ENCODE measurements at places on chromosomes 3 and 15. TPM values are rescaled to one million over a fixed set of nuclear protein-coding genes. Genes with fewer than 3 reads are reported as not detected.
A peak's percentile ranks its signal among the peaks of the same experiment; 100 is the strongest.

Gene FGF7
- total RNA-seq, result 3.8 TPM

Gene DNAH1
- total RNA-seq, result 3.8 TPM

Gene ZKSCAN7
- 7.2 TPM for total RNA-seq

Gene KBTBD8
- total RNA-seq, result 0.84 TPM

Gene SHISA5
- total RNA-seq, result 110 TPM

Gene RARRES1
- total RNA-seq, result 34.2 TPM

Gene PROS1
- 24.7 TPM for total RNA-seq

DNA sequence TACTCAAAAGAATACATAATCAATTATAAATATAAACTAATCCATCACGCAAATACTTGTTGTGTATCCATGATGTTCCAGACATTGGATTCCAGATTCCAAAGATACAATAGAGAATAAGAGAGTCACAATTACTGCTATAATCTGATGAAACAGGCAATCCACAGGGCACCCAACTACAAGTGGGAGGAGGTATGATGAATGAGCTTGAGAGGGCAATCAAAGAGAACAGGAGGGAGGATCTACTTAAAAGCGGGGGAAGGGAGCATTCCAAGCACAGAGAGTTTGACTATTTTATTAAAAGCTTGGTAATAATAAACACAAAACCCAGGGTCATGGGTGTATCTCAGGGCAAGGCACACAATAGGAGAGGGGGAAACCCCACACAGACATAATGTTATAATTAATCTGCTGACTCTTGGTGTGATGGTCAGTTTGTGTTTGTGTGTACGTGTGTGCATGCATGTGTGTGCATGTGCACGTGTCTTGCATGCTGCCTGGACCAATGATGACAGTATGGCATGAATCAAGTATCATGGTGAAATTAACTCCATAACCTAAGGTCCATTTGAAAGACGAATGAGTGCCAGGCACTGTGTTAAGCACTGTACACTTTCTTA lies 325.4 kb upstream of the WNT5A start:
- no peak for DNase-seq

DNA sequence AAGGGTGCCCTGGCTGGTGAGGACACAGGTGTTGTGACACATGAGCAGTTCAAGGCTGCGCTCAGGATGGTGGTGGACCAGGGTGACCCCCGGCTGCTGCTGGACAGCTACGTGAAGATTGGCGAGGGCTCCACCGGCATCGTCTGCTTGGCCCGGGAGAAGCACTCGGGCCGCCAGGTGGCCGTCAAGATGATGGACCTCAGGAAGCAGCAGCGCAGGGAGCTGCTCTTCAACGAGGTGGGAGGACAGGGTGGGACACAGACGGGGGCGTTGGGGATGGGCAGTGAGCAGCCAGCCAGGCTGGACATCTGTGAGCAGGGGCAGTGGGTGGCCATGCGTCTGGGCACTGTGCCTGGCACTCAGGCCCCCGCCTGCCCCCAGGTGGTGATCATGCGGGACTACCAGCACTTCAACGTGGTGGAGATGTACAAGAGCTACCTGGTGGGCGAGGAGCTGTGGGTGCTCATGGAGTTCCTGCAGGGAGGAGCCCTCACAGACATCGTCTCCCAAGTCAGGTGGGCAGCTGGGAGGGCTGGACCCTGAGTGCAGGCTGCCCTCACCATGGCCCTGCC lies 10.3 kb downstream of the ANKRD63 start:
- no peak for DNase-seq

GRCh38 chr3:134803051-134803505 lies 8.0 kb downstream of the EPHB1 start:
- no peak for DNase-seq

DNA sequence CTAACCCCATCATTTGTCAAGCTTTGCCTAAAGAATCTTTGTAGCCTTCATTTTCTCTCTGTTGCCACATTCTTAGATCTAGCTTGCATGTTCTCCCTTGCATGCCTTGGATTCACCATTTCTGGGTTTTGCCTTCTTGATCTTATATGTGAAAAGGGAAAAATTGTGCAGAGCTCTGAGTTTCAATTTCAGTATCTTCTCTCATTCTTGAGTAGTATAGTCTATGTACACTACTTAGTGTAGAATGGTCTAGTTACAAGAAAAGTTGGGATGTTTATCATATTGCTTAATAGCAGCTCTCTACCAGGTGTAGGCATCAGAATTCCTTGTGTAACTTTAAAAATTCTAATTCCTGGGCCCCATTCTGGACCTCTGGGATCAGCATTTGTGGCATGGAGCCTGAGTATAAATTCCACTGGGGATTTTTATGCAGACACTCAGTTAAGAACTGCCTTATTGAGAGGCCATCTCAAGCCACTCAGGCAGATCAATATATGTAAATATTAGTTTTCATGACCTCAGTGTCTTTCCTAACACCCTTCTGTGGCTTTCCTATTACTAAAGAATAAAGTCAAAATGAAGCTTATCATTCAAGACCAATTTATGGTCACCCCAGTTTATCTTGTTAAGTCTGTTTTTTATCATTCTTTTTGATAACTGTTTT lies 23.4 kb downstream of the GTF2E1 start:
- no peak for DNase-seq

DNA sequence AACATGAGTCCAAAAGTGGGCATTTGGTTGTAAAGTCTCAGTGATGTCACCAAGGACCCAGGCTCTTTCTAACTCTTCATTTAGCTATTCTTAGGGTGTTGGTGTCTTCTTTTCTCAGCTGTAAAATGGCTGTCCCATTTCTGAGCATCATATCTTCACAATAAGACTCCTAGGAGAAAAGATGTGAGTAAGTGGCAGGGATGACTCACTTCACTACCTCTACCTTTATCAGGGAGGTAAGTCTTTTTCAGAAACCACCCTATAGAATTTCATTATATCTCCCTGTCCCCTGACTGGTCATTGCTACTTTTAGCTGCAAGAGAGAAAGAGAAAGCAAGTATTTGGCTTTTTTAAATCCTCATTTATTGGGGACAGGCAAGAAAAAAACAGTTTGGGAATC lies 300.2 kb upstream of the RBMS3 start:
- no peak for DNase-seq

DNA sequence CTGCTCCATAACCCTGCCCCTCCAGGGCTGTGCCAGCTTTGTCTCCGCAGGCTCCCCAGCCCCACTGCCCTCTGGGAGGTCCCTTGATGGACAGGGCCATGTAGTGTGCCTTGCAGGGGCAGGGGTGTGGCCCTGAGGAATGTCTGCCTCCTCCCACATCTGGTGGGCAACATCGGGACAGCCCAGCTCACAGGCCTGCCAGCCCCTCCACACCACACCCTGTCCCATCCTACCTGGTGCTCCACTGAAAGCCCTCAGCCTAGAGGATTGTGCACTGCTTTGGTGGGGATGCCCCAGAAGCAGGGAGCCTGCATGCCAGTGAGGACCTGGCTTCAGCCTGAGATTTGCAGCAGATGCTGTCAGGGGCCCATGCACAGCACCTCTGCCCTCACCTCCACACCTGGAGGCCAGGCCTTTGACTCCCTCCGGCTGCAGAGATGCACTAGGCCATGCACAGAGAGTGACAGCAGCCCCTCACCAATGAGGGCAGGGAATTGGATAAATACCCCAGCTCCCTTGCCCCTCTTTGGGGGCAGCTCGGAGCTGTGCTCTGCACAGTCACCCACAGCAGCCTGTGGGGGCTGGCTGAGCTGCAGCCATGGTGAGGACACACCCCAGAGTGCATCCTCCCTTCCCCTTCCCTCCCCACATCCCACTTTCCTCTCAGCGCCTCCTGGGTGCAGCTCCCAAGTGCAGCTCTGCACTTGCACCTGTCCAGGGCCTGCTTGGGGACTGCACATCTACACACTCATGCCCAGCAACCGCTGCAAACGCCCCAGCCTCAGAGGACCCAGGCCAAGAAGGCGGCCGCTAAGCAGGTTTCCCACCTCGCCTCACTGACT lies 2.7 kb downstream of the C3orf22 start:
- DNase-seq, result no peak

DNA sequence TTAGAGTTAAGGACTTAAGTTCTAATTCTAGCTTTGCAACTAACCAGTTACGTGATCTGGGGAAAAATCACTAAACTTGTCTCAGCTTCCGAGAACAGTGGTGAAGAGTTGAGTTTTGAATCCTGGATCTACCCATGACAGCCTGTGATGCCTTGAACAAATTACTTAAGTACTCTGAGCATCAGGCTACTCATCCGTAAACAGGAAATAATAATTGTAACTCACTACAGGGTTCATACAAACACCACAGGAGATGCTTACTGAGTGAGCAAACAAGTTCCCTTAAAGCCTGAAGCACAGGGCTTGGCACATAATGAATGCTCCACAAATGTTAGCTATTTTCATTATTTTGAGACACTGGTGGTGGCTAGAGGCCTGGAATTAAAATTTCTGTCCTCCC lies 158.8 kb downstream of the ERC2 start:
- DNase-seq, result no peak

- peak; percentile 61 for DNase-seq
Observed at GRCh38 chr3:187983484-187984124, 170.4 kb upstream of the LPP start.

- peak; percentile 68 for DNase-seq
Observed at GRCh38 chr3:61637088-61638051, 76.0 kb downstream of the PTPRG start.

DNA sequence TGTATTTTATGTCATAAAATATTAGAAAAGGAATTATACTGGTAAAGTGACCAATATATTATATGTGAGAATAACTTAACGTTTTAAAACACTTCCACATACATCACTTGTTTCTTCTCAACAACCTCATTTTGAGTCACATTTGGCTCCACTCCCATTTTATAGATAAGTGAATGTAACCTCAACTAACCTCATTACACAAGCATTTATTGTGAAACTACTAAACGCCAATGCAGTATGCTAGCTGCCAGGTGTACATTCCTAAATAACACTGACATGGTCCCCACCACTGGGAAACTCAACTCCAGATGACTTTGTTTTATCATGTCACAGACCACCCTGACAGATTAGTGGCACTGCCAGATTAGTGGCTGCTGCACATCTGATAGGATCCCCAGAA lies 249.7 kb upstream of the CNTN4 start:
- no peak for DNase-seq

DNA sequence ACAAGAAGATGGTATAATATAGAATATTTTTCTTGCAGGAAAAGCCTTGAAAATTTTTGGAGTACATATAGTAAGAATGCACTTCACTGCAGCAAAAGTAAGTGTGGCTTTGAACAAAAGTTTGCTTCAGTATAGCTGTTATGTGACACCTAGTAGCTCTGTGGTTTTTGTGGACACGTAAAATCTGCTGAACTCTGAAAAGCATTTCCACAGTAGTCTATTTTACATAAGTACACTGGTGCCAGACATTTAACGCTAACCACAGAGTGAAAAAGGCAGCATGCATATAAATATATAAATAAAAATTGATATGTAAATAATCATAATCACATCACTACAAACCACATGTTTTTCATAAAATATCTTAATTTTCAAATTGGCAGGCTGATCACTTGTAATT lies 39.8 kb downstream of the CGGBP1 start:
- no peak for DNase-seq

DNA sequence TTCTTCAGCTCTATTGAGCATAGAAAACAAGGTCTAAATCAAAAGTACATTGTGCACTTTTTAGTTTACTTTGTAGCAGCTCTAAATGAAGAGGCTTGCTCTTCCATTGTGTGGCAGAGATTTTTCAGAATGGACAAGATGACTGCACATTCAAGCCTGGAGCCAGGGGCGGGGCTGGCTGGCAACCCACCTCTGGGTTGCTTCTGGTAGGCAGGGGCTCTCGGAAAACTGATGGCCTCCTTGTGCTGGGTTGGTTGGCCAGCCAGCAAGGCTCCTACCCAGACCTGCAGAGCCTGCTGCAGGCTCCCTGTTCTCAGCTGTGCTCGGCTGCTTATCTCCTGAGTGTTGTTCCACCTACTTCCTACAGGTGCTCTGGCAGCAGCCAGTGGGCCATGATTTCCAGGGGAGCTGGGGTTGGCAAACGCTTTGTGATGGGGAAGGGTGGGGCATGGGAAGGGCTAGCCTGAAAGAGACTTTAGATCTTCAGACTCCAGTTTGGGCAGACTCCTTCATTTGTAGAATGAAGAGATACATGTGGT lies 8.8 kb downstream of the BSN start:
- DNase-seq, result no peak

DNA sequence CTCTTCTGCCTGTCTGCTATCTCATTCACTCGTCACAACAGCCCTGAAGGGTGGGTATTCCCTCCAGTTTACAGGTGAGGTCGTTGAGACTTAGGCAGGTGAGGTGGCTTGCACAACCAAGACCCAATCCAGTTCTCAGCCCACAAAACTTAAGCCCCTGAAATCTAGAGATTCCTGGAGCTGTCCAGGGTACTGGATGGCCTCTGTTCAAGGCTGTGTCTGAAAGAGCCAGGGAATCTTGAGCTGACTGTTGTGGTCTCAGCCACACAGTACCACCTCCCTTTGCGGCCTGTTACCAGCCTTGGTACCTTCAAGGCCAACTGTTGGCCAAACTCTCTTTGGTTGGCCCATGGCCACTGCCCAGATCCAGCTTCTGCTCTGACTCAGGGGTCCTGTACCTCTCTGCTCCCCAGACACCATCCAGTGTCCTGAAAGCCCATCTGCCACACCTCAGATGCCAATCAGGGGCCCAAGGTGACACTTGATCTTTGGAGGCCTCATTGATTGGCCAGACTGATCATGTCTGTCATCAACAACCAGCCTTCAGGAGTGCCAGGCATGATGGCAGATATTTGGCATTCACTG lies 10.9 kb upstream of the FAM107A start:
- no peak for DNase-seq

DNA sequence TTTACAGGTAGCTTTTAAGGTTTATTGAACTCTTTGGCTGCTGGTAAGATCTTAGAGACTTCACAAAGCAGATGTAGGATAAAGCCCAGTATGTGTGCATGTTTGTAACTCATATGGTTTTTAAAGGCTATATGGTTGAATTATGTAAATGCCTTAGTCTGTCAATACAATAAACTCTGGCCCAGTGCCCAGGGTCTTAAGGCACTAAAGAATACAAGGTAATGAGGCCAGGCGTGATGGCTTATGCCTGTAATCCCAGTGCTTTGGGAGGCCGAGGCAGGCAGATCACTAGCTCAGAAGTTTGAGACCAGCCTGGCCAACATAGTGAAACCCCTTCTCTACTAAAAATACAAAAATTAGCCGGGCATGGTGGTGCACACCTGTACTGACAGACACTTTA lies 170.3 kb upstream of the CGNL1 start:
- no peak for DNase-seq

DNA sequence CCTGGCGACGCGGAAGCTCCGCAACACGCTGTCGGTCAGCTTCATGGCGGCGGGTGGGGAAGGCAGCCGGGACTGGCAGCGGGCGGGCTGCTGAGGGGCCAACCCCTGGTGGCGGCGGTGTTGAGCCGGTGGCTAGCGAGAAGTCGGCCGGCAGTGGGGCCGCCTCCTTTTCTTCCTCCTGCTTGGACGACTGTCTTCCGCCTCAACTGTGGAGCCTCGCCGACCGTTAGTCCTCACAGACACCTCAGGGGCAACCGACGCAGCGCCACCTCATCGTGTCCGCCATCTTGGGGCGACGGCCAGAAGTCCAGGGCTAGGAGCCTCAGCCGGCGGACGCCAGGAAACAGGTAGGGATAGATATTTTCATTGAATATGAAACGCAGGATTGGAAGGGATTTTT lies 875.1 kb downstream of the NSUN3 start:
- no peak for DNase-seq

- peak; percentile 86 for DNase-seq
Observed at GRCh38 chr15:25775317-25775912, 87.7 kb downstream of the ATP10A start.
